ENCODE measurements at places on chromosomes 1 and 21.

- no peak for DNase-seq
These were observed 110.5 kb downstream of the HHAT start for GRCh38 chr1:210438928-210439841.

DNA sequence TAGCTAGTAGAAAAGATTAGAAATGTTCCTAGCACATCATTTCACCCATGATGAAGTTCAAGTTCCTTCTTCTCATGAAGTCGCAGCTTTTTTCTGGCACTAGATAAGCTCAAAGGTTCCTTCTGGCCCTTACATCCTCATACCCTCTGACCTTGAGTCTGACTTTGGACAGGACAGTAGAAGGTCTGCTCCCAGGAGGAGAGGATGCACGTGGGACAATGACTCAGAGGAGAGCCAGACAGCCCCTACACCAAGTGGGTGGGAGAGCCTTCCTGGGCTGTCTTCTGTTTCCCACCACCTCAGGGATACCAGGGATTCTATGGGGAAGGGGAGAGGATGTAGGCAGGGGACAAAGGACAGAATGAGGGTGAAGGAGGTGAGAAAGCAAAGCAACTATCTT lies 86.0 kb downstream of the HHIPL2 start:
- no peak for DNase-seq

- DNase-seq = no peak
These were observed 11.0 kb downstream of the EGLN1 start for GRCh38 chr1:231411036-231411531.

DNA sequence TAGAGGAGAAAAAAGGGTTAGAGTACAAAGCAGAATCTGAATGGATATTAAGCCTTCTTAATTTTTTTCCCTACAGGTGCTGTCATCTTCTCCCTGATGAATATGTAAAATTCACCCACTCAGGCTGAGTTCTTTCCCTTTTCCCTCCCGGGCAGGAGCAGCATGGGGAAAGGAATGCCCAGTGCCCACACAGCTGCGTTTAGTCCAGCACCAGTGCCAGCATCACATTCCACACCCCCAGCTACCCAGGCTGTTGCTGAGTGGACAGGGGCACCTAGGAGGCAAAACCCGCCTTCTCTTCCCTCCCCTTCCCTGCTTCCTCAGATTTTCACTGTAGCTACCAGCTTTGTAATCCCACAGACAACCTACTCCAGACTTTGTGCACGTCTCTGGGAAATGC lies 3.4 kb upstream of the CADM3 start:
- no peak for DNase-seq

GRCh38 chr1:171868217-171868803 lies 27.0 kb downstream of the DNM3 start:
- DNase-seq = no peak

DNA sequence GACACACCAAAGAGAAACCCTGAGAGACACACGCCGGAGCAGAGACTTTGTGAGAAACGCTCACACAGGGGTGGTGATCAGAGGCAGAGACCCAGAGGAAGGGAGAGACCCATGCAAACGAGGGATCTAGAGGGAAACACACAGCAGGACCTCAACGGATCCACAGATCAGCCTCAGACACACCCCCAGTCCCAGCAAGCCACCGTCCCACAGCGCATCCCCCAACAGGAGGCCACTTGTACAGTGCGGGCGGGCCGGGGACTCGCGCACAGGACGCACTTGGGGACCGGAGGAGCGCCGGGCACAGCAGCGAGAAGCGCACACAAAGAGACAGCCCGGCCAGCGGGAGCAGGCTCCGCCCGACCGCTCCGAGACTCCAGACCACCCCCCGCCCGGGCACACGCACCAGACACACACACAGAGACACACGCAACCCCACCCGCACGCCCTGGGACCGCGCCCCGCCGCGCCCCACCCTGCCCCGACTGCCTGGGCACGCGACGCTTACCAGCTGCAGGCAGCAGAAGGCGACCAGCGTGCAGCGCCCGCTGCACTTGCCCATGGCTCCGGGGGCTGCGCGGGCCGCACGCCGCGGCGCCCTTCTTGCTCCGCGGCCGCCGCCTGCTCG lies 587 bp downstream of the NKAIN1 start:
- DNase-seq = peak; percentile 61

GRCh38 chr21:34965200-34966174 lies 83.6 kb downstream of the RUNX1 start:
- no peak for DNase-seq

GRCh38 chr1:52240592-52241210 lies 98.8 kb downstream of the ZFYVE9 start:
- DNase-seq = peak; percentile 28

- DNase-seq = no peak
These were observed 39.3 kb upstream of the LGALS8 start for GRCh38 chr1:236484310-236484971.

DNA sequence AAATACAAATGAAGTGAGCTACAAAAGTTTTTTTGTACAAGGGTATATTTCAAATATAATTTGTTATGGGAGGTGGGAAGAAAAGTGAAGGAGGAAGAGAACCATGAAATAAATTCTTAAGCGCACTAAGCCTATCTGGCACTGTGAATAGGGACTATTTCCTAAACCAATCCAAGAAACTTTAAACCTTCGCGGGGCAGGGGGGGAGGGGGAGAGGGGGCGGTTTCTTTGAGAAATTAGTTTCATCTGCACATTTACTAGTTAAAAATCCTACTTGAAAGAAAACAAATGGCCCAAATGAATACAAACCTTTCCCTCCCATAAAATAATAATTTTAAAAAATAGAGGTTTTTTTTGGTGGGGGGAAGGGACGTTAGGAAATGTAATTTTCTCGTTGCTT lies 364 bp downstream of the GOLPH3L start:
- peak; percentile 23 for DNase-seq

- DNase-seq = no peak
These were observed 20.4 kb upstream of the FHAD1 start for GRCh38 chr1:15226388-15227255.

DNA sequence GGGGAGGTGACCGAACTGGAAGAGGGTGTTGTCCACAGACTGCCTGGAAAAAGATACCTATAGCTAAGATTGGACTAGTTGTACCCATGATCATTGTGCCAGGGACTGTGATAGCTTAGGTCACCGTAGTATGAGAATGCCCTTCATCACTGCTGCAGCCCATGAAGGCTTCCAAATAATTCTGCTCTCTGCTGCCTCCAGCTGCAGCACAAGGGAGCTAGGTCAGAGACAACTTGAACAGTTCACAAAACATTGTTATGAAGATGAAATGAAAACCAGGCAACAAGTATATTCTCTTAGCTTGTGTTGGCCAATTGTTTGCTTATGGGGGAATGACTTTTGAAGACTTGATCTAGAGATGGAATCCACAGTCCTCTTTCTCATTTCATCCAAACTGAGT lies 246.7 kb downstream of the MRPL39 start:
- DNase-seq = peak; percentile 3

DNA sequence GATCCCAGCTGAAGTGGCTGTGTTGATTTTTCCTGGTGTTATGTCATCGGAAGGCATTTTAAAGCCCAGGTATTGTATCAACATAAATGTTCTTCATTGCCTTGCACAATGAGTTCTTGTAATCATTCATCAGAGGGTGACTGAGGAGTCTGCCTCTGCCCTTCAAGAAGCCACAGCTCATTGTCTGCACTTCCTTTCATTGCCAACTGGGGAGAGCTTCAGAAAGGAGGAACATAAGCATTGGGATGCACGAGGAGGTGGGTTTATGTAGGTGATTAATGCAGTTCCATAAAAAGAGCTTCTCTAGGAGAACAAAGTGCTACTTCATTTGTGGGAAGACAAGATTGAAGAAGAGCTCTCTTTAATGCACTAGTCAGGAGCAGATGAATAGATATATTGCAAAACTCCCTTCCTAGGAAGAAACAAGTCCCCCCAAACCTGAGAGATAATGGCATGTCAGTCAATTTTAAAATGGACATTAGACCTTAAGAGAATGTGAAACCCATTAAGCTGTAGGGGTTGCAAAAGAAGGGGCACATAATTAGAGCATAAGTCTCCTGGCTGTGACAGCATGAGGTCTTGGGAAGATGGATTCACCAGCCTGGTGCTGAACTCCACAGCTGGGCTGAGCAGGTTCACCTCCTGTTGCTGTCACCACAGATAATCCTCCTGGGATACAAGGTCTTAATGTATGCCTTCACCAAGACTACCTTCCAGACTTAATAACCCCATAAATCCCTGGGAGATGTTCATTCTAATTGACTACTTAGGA lies 124.6 kb downstream of the BACH1 start:
- peak; percentile 97 for DNase-seq

GRCh38 chr1:218254296-218254946 lies 30.7 kb upstream of the RRP15 start:
- no peak for DNase-seq

GRCh38 chr1:181180407-181181031 lies 92.0 kb downstream of the IER5 start:
- DNase-seq = peak; percentile 89

DNA sequence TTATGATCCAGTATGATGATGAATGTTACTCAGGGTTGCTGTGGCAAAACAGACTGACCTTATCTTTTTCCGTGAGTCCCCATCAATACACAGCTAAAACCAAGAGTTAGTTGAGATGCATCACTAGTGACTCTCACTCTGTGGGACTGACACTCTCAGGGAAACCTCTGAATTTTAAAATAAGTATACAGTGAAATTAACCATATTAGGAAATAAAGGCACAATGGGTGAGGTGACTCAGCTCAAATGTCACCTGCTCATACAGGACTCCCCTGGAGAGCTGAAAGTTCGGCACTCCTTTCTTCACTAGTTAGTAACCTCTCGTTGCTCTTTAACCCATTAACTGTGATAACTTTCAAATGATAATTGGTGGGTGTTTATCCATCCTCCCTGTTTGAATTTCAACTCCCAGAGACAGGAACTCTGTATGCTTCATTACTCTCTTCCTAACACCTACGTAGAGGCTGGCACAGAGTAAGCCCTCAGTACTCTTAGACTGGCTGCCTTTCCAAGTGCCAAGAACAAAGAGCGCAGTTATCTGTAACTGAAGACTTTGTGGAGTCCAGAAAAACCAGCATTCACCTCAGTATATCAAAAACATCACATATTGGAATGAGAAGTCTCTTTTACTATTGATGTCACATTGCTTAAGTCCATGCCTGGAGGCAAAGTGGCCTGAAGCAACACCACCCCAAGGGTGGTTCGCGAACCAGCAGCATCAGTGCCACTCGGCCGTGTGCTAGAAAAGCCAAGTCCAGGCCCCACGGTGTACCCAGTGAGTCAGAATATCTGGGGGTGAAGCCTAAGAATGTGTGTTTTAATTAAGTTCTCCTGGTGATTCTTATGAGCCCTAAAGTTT lies 91.1 kb downstream of the NIBAN1 start:
- DNase-seq = no peak

DNA sequence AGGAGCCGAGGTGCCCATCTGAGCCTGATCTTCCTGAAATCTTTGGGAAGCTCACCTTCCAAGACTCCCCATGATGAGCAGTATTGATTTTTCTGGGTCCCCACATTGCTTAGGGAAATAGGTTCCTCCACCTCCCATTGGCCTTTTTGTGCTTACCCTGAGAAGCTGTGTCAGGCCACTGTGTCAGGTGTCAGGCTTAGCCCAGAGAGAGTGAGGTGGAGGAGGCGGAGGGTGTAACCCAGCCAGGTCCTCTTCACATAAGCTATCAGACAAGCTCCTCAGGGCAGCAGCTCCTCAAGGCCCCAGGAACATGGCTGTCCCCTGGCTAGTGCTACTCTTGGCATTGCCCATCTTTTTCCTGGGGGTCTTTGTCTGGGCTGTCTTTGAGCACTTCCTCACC lies 352 bp downstream of the AADACL4 start:
- DNase-seq = no peak

DNA sequence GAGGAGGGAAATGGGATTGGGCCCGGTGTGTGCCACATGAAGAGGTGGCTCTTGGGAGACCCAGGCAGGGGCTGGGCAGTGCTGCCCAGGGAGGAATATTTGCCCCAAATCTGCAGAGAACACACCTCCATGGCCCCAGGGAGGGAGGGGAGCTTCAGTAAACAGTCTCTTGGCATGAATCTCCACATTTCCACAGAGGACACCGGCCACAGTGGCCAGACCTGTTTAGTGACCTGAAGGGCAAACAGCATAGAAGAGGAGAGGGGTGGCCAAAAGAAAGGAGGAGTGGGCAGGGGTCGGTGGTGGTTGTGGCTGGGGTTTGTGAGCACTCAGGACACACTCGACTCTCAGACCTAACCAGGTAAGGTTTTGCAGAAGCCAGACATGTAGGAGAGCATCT lies 54.0 kb upstream of the IFFO2 start:
- no peak for DNase-seq

DNA sequence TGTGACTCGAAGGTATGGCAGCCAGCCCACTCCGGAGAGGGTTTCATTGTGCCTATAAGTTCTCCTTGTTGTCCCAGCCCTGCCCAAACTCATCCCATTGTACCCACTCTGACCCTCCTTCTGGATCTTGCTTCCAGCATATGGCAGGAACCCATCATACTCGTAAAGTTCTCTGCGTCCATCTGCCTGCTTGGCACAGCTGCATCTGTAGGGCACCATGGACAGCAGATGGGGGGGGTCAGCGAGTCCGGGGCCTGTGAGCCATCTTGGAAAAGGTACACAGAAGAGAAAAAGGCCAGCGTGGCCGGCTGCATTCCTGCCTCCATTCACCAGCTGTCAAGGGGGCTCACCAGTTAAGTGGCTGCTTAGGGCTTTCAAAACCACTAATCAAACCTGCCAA lies 94.9 kb upstream of the IGSF21 start:
- DNase-seq = no peak

GRCh38 chr1:150516616-150517015 lies 1.1 kb downstream of the FALEC start:
- no peak for DNase-seq

DNA sequence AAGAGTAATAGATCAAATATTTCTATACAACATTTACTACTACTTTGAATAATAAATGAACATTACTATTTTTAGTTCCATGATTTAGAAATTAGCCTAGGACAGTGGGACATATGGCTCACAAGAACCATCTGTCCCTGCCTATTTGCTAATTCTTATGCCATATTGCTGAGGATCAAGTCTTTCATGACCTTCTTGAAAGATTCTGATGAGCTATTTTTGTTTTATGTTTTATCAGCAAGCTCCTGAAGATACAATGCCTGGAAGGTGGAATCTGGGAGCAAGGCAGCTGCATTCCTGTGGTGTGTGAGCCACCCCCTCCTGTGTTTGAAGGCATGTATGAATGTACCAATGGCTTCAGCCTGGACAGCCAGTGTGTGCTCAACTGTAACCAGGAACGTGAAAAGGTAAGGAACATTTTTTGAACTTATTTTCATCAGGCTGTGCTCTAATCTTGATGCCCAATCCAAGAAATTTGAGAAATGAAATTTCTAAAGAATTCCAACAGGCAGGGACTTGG lies 326.7 kb downstream of the PAPPA2 start:
- DNase-seq = peak; percentile 63

GRCh38 chr1:17585266-17585987 lies 45.9 kb downstream of the ARHGEF10L start:
- peak; percentile 87 for DNase-seq

- DNase-seq = no peak
These were observed 31.9 kb downstream of the DDAH1 start for GRCh38 chr1:85433096-85433495.

GRCh38 chr1:58979086-58979485 lies 195.2 kb upstream of the JUN start:
- DNase-seq = no peak

Measured in NCI-H82 (cell line).